ENCODE measurements at places on chromosomes 12 and 14.

GRCh38 chr12:65536876-65537681 is 258.6 kb downstream of the MSRB3 start:
- no peak for DNase-seq

DNA sequence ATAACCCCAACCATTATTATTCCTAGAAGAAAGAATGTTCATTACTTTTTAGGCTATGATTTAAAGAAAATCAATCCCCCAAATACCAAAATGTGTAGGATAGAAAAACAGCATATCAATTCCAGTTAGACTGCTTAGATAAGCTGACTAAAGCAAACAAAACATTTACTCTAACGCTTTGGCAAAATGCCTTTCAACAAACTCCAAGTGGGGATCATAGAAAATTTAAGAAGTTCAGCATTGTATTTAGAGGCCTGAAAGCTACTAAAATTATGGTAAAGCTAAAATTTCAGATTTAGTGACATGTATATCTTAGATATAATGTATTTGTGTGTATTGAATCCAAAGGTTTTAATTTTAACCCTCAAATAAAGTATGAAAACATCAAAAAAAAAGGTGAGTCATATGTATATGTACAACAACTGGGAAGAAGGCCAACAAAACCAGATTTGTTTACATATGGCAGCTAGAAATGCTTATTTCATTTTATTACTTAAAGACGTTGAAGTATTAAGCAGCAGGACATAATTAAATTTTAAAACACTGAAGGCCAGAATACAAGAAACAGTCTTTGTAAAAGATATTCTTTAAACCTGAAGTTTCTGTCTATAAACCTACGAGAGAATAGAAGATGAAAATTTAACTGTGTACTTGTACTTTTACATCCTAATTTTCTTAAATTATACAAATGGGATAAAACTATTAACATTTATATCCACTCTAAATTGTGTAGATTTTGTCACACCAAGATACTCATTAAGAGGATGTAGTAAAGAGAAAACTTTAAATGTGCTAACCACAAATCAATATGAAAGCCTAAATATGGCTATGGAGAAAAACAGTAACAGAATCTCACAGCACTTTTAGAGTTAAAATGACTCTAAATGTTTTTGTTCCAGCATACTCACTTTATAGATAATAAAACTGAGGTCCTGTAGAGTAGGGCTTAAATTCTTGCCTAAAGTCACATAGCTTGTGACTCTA is 71.4 kb downstream of the SLC41A2 start:
- no peak for DNase-seq

GRCh38 chr14:53060046-53060445 is 93.1 kb downstream of the DDHD1 start:
- DNase-seq = no peak

DNA sequence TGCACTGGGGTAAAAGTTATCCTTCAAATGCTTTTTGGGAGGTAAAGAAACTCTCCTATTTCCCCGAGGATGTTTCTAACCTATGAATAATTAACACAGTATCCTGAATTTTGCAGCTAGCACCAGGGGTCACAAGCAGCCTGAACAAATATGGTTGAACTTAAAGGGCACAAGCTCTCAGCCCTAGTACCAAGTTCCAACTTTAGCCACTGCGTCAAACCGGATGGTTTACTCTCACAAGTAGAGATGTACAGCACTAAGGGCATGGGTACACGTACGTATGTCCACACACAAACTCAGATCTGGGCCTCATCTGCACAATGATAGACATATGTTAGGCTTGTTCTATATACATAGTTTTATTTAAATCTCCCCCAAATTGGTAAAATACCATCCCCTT is 4.7 kb downstream of the CCDC88C start:
- no peak for DNase-seq

DNA sequence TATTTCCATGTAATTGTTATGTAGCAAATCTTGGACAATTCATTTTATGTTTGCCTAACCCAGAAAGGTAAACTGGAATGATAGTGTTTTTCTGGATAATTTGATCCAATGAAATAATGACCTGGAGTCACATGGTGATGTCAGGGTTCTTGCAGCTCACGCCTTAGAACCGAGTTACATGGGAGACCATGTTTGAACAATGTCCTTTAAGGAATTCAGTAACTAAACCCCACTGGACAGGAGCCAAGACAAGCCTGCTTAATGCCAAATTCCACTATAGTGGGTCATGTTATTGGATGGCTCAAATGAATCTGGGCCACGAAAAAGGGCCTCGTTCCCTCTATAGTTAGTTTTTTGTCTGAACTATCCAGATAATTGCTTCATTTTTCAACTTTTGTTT is 255.8 kb upstream of the HMGA2 start:
- DNase-seq = no peak

DNA sequence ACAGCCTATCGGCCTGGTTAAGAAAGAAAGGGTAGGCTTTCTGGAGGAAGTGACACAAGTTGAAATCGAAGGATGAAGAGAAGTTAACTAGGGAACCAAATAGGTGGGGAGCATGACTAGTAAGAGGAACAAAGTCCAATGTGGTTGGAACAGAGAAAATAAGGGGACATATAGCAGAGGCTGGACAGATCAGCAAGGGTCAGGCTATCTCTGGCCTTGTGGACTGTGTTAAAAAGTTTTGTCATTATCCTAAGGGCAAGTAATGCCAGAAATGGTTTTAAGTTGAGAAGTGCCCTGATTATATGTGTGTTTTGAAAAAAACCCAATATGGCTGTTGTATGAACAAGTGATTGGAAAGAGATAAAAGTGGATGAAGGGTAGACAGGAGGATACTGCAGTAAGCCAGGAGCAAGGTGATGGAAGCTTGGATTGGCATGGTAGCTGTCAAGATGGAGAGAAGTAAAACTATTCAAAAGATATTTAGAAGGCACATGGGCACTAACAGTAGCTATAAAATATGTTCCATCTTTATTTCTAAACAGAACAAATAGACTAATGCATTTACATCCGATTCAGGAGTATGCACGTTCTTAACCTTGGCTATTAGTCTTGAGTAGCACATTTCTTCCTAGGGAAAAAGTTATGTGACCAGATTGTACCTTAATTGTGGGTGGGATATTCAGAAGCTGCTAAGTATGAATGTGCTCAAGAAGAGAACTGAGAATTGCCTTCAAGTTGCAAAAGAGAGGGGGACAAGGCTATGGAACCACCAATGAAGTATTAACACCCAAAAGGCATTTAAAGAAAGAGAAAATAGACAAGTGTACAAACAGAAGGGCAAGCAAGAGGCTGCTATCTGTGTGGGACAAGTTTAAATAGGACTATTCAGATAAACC is 46.8 kb upstream of the OR5AU1 start:
- DNase-seq = no peak

DNA sequence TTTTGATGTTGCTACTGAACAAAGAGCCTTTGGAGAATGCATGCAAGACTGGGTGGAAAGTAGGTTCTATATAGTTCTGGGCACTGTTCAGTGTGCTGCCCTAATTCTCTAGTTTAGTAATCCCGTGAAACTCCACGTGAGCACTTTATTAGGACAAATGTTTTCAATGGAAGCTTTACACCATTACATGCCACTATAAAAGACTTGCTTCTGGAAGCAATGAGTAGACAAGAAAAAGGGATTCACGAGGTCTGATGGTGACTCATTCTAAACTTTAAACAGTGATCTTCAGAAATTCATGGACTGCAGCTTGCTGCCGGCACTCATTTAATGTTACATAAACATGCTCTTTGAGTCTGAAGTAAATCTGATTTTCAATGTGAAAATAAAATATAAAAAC is 22.3 kb downstream of the ATG14 start:
- DNase-seq = no peak

DNA sequence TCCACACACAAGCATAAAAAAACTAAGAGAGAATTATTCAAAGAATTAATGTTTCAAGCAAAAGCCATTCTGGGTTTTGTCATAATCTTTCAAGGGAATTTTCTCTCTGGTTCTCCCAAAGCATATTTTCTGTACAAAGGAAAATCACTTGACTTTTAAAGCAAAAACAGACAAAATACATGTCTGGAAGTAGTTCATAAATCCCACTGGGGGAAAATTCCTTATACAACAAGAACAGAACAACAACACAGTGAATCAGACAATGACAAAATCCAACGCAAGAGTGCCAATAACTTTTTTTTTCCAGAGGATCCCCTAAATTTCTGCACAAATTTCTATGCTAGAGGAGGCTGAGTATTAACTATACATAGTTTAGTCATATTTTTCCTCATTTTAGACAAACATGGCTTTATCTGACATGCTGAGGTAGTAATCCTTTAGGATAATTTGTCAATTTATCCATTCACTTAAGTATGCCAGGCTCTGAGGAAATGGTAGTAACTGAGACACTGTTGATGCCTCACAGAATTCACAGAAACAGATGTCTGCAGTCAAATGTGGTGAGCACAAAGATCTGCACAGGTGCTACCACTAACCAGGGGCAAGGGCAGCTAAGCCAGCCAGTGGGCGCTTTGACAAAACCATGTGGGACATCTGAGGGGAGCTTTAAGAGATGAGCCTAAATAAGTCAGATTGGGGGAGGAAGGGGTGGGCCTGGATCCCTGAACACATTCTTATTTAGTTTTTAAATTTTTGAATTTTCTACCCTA is 38.0 kb downstream of the GRIP1 start:
- DNase-seq = no peak

DNA sequence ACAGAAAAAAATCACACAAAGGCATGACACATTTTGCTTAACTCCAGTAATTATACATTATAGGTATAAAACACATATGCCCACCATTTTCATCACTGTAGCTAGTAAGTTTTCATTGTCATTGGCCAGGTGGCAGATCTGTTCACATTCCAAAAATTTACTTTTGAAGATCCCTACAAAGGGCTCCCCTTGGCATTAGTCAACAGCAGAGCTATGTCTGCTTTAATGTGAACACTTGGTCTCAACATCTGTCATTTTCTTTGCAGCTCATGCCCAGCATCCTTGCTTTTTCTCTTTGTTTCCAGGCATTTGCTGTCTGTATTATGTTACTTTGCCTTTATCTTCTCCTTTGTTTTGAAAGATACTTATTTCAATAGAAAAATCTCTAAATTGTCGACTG is 519.1 kb upstream of the FOXG1 start:
- no peak for DNase-seq

GRCh38 chr12:108635201-108635996 is 1.7 kb upstream of the SELPLG start:
- no peak for DNase-seq

DNA sequence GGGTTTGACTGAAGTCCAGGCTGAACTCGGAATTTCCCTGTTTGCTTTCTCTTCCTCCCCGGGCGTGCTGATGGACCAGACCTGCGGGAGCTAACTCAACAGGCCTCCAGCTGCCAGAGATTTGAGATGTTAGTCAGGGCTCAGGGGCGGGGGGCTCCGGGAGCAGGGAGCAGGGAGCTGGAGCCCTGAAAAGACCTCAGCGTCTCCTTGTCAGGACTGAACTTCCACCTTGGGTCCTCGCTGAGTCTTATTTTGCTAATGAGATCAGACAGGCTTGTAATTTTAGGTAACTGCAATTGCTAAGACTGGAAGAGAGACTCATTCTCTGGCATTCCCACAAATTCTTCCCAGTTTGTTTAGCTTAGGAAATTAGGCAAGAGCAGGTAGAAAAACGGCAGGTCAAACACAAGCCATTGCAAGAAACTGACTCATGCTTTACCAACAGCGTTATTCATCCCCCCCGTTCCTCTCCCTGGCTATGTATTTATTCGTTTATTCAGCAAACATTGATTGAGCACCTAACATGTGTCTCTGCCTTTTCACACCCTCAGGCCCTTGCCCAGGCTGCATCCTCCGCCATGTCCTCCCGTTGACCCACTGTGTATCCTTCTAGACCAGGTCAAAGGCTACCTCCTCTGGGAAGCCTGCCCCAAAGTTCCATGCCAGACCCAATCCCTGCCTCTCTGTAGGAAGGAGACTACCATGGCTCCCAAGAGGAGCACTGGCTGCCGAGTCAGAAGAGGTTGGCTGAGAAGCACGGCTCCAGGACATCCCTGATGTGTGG is 80.4 kb upstream of the DIO3 start:
- DNase-seq = no peak

DNA sequence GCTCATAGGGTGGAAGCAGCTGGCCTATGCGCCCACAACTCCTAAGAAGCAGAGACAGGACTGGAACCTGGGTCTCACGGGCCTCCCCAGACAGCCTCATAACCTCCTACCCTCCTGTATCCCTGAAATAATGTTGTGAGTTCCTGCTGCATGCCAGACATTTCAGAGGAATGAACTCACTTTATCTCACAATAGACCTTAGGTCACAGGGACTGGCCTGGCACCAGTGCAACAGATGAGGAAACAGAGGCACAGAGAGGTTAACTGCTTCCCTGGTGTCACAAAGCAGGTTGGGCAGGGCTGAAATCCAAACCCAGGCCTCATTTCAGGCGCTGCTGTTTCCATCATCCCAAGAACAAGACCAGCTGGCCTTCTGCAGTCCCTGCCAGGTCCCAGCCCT is 5.3 kb downstream of the PHETA1 start:
- no peak for DNase-seq

GRCh38 chr12:96981911-96982310 is 74.9 kb downstream of the NEDD1 start:
- no peak for DNase-seq

- no peak for DNase-seq
Observed at GRCh38 chr12:65444996-65445395, 166.5 kb downstream of the MSRB3 start.

DNA sequence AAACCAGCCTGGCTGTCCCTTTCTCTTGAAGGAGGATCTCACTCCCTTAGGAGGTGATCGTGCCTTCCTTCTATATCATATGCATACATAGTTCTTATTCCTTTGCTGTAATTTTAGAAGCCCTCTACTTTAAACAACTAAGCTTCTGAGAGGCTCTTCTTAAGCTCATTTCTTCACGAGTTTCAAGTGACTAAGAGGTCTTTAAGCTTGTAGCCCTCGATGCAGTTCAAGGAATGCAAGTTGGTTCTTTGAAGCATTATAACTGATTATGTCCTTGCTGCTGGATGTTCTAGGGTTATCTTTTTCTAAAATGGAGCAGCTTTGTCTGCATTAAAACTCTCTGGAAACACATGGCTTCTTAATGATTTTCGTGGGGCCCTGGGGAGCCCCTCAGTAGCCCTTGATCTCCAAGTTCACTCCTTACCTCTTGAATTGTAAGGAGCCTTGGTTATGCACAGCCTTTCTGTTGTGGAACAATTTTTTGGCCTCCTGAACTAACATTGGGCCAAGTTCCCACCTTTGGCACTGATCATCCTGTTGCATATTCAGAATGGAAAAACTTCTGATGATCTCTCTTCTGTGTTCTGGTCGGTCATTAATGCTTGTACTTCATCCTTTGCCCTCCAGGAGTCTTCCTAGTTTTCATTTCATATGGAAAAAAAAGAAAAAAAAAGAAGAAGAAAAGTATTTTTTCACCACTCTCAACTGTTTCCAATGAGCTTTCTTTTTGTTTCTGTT is 12.6 kb downstream of the RASSF8 start:
- DNase-seq = no peak

- DNase-seq = no peak
Observed at GRCh38 chr14:74349757-74350156, 1.5 kb downstream of the VRTN start.
